Epithelial cell of proximal tubule (primary cell): ENCODE measurements at places on chromosomes 12 and 14. TPM values are rescaled to one million over a fixed set of nuclear protein-coding genes. Genes with fewer than 3 reads are reported as not detected.

CLEC9A gene
- not detected in 2 replicates for total RNA-seq

DNA sequence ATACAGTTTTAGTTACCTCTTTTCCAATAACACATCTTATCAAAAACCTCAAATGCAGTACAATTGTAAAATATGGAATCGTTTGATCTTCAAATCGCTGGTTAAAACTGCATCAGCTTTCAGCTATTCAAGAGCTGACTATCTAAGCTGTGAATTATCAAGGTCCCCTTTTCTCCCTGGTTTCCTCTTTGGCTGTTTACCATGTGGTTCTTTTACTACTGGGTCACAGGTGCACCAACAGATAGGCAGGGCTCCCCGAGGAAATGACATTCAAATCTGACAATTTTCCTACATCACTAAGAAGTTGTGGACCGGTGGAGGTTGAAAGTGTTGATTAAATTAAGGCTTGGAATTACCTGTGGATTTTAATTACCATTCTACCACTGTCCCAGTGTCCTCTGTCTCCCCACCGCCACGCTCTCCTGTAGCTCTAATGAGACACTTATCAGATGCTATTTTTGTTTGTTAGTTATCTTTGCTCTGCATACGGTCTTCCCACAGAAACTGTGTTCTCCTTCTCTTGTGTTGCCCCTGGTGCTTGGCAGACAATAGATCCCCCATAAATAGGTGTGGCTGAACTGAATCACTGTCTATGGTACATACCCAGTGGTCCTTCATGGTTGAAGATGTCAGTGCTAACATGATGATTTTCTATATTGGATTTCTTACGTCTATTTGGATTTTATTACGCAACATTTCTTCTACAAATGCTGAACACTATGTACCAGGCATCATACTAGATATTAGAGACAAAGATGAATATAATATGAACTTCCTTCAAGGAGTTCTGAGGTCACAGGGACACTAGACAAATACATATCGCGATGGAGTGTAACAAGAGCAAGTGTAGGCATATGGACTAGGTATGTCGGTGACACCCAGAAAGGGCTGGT is 20.9 kb upstream of the PLXNC1 start:
- no peak for DNase-seq

DNA sequence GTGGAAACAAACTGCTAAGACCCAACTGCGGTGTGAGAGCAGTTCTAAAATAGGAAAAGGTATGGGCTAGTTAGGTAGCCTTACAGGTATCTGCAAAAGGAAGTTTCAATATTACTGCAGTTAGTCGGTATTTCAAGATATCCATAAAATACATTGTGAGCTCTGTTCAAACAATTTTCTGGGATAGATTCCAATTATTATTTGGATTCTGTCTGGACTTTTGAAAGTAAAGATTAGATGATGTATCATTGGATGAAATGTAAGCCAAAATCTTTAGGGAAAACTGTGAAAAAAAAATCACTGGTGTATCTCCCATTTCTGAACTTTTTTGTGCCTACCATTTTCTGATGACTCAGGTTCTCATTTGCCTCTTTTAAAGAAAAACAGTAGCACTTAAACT is 621.6 kb downstream of the CCER1 start:
- no peak for DNase-seq

DNA sequence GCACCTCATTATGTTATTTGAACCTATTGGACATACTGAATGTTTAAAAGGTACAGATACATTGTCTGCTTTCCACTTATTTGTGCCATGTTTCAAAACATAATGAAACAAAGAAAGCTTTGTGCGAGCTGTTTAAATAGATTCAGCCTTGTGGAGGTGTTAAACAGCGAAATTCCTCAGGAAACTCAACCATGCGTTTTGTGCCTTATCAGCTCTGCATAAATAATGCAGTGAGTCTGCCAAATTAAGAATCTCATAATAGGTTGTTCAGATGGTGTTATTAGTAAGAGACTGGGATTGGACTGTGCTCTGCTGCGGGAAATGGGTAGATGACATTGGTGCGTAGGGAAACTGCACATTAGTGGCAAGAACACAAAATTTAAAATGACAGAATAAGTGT is 163.7 kb upstream of the CLEC14A start:
- no peak for DNase-seq

DNA sequence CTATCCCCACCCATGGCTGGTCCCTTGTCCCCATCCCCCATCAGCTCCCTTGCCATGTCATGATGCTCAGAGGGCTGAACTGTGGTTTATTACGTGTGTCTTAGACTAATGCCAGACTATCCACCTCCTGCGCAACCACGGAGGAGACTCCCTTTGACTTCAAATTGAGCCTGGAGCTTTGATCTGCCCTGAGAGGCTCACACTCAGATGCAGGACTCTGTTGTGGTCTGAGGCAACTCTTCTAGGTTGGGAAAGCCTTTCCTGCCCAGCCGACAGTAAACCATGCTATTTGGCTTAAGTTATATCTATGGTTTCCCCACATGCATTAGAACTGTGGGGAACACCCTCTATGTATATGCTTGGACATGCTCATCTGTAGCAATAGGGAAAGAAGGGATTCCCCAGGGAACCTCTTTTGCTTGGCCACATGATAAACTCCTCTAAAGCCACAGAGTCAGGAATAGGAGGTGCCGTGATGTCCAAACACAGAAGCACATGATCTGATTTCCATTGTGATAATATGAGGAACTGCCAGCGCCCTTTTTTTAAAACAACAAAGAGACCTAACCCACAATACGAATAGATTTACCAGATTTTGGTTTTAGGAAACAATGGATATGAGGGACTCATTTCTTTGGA is 11.1 kb upstream of the LGALS3 start:
- DNase-seq, result no peak

PTCSC3 gene
- not detected in 2 replicates for total RNA-seq

GRCh38 chr12:27666510-27666909 is 29.7 kb upstream of the REP15 start:
- DNase-seq, result no peak

DNA sequence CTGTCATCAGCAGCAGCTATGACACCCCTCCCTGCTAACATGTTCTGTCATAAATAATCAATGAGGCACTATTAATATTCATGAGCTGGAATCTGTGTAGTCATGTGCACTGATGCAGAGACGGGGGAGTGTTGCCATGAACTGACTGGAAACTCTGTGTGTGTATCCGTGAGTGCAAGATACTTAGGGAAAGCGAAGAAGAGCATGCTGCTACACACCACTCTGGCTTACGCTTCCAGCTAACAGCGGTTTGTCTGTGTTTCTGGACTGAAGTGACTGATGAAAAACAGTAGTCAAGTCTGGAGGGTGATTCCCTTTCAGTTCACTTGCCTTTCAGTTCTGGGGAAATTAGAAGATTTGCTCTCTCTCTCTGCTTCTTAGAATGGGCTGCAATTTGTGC is 249.4 kb downstream of the PDZRN4 start:
- DNase-seq, result peak; percentile 9

DNA sequence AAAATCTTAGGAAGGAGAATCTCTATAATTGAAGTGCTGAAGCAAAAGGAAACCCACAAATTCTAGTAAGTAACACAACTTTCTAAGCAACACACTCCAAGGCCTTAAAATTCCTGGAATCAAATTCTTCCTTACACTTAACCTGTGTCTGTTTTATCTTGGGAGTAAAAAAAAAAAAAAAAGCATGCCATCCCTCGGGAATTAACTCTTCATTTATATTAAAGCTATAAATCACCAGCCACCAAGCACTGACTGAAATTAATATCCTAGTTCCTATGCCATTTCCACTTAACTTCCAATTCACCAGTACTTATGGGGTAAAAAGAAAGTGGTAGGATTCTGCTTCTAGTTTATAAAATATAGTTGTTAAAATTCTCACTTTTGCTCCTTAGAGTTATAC is 238.1 kb downstream of the SLC25A21 start:
- DNase-seq, result no peak

DNAJC22 gene
- total RNA-seq, result 0.40 and 1.0 TPM in 2 replicates

GRCh38 chr14:96184737-96185136 is 19.9 kb upstream of the BDKRB2 start:
- no peak for DNase-seq

GRCh38 chr12:6779708-6780432 is 7.5 kb downstream of the LAG3 start:
- DNase-seq, result no peak

REC8 gene
- 122 and 158 TPM in 2 replicates for total RNA-seq

DNA sequence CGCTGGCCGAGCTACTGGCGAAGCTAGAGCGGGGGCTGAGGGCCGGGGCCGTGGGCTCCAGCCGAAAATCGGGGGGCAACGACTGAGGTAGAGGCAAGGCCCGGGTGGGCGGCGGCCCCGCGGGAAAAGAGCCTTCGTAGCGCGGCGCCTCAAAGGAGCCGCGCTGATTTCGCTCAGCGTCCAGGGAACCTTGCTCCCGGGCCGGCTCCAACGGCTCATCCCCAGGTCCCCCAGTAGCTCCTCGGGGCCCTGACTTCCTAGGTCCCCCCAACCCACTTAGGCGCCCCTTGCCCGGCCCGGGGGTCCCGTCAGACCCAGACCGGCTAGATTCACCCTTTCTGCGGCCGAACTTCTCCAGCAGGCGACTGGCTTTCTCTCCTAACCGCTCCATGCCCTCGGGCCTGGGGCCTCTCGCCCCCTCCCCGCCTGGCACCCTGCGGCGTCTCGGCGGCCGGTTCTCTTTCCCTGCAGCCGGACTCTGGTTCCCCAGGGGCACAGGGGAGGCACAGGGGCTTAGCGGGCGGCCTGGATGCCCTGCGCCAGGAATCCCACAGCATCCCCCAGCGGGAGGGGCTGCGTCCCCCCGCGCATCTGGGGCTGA is 375 bp downstream of the AJUBA start:
- DNase-seq, result no peak

- DNase-seq, result no peak
Observed at GRCh38 chr14:104789752-104790743, 5.5 kb downstream of the AKT1 start.
